ENCODE measurements at places on chromosomes 5 and 9.

DNA sequence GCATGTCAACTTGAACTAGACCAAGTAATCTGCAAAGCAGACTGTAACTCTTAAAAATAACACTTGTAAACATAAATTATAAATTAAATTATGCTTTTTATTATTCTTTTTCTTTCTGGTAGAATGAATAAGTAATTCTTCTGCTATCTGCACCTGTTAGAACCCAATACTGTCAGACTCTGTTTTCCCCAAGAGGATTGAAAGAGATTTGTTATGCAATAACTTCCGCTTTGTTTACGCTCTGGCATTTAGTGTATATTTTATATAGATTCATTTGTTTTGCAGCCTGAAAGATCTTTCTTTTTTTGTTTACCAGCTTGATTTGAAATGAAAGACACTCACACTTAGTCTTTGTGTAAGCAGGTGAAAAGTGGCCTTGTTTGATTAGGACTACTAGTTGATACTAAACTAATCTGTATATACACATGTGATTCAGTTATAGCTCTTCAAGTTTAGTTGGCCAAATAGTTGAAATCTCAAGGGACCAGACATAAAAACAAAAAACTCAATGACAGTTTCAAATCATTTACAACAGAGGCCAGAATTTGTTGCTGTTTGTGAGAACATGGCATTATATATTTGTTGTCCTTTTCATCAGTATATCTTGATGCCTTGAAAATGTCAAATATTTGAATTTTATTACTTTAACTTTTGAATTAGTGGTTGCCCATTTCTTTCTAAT is 155.8 kb downstream of the PBX3 start:
- DNase-seq: no peak

DNA sequence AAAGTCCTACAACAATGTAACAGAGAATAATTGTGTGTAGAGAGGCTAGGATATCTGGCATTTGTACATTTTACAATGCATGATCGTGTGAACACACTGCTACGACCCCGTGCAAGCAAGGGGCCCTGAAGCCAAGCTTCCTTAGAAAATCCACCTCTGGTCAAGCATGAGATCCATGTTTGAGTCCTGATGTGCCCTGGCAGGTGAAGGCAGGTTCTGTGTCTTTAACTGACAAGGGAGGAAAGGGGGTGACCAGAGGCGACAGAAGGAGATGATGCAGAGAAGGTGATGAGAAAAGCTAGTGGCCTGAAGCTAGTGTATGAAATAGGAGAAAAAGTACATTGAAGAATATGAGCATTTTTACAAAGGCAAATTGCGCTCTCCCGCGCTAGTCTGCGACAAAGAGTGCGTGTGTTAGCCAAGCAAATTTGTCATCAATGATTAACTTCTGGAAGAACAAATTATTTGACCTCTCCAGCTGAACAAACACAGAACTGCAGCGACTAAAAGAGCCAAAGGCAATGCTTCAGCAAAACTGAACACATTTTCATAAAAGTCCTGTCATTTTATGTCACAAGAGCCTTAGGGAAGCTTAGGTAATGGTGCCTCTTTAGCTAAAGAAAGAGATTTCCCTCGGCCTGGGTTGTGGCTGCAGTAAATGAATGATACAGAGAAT is 101.7 kb upstream of the DAPK1 start:
- no peak for DNase-seq

DNA sequence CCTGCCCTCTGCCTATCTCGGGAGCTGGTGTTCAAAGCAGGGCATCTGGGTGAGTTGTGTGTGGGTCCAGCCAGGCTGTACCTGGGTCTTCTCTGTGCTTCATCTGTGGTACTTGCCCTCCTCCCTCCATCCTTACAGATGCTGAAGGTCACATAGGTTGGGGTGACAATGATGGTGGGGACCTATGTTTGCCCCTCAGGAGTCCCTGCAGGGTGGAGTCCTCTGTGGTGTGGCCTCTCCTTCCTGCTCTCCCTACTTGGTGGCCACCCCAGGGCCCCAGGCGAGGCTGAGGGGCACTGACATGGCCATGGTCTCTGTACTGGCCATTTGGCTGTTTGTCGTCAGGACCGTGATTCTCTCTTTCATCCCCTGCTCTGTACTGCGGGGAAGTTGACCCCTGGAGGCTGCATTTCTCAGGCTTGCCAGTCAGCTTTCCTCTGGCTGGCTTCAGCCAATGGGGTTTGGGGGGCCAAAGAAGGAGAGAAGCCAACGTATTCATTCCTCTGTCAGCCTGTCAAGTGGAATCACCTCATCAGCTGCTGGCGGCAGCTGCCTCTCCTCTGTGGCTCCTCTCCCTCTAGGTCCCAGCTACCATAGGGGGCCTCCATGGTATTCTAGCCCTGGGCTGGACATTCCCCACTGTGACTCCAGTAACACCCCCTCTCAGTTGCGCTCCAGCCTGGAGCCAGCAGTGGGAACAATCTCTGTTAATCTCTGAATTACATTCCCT is 4.6 kb downstream of the DCANP1 start:
- DNase-seq: no peak

DNA sequence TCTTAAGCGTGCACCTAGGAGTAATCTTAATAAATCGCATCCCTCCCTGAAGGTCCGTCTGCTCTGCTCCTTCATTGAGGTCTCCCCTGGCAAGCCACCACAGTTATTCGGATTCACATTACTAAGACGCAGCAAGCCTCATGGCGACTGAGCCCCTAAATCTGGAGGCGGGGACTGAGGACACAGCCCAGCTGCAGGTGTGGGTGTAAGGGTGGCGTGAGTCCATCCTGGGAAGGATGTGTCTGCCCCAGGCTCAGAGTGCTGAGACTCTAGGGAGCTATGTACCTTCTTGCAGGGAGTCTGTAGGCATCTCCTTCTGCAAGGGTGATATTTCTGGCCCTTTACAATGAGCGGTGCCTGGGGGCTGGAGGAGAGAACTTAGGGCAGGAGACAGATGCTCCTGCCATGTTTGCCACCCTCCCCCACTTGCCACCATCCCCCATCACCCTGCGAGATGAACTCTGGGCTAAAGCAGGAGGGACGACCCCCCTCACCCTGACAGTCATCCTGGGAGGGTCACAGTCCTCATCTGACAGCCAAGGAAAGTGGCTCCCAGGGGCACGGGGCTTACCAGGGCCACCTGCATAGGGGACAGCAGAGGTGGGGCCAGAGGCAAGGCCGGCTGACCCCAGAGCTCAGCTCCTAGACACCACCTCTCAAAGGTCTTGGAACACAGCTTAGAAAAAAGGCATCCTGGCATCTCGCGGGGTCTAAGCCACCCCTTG is 76.4 kb upstream of the FCN1 start:
- no peak for DNase-seq

DNA sequence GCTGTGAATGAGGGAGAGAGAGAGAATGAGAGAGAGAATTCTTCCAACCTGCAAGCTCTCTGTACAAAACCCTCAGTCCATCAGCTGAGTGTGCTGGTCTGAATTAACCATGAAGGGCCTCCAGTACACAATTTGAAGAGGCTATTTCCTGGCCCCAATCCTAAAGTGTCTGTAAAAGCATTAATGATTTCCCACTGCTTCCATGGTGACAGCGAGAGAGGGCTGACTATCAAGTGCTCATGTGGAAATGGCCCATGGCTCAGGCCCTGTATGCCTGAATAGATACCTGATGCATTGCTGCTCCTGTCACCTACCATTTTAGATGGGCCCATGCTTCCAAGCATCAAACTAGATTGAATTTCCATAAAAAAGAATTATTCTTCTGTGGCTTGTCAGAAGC is 592.4 kb downstream of the KIF4B start:
- no peak for DNase-seq

DNA sequence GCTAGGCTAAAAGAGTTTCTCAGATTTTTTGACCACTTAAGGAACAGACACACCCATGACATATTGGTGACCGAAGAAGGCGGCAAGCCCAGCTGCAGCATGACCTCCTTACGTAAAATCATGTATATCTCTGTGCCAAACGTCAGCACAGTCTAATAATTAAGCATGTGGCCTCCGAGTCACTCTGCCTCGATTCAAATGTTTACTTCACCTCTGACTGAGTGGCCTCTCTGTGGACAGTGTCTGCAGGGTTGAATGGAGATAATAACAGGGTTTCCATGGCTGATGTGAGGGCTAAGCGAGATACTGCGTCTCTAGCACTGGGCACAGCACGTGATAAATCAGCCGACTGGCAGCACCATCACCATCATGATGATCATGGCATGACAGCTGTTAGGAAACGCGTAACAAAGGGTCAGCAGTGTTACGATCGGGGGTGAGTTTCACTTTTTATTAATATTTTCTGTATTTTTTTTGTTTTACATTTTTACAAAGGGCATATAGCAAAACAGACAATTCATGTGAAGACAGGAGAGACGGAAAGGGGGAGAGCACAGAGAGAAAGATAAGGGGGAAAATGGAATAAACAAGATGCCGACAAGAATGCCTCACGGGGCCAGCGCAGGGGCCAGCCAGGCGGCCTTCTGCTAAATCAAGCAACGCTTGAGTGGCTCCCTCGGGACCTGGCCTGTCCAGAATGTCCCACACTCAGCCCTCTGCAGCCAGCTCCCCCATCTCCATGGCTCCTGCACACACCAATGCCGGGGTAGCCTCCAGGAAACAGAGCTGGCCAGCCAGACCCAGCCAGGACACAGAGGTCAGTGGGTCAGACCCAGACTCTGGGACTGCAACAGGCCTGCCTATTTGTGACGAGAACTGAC is 60.3 kb downstream of the ADAMTS2 start:
- no peak for DNase-seq

GRCh38 chr5:89372176-89372575 is 489.2 kb upstream of the MEF2C start:
- no peak for DNase-seq

DNA sequence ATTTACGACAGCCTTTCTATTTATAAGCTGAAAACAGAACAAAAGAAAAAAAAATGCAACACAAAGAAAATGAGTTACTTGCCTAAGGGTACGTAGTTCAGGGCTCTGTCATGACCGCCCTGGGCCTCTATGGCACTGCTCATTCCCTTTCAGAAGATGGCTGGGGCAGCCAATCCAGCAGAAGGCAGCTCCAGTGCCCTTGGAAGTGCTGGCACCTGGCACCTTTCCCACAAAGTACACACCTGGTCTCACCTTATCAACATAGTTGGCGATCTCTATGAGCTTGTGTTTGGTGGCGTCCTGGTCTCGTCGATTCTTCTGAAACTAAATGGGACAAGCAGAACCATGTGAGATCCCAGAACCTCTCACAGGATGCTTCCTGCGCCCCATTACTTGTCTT is 53.2 kb downstream of the NIPAL4 start:
- no peak for DNase-seq

DNA sequence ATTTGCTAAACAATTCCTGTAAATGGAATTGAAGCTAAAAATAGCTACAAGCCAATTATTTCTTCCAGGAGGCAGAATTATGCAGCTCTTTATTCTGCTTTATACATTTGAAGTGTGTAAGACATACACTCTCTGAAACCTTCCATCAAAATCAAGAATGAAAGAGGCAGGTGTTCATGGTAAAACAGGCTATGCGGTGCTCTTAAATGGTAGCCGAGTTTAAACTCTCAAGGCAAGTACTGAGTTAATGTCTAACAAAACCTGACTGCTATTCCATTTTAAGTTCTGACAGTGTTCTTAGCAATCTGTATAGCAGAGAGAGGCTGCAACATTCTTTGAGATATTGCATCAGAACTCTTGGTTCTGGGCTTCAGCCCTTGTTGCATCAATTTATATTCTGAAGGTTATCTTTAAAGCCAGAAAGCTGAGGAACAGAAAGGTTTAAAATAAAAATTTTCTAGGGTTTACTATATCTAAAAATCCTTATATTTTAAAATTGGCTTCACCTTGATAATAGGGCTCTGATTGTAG is 248.3 kb upstream of the CCNG1 start:
- DNase-seq: no peak

- peak; percentile 36 for DNase-seq
Measured at GRCh38 chr9:132411091-132411508, 1.1 kb downstream of the CFAP77 start.

DNA sequence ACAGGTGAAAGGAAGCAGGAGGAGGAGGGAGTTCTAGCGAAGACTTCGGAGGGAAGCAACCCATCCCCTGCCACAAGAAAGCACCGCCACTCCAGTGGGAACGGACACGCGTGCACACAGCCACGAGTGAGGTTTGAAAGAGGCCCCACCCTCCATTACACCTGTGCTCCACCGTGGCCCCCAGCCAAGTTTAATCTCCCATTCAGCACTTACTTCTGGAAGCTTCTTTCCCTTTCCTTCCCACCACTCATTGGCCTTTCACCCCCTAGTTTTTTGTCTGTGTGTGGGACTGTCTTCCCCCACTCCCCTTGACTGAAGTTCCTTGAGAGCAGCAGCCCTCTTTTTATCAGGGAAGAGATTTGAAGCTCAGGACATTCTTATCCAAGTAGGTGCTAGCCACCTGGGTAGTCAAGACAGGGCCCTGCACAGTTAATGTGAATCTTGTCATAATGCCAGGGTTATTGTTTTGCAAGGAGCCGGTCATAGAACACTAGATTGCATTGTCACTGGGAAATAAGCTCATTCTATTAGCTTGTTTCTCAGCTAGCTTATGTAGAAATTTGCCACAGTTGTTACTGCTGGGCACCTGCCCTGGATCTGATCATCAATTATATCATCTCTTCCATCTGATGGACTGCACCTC is 256.0 kb downstream of the DOCK8 start:
- DNase-seq: no peak

- no peak for DNase-seq
Measured at GRCh38 chr5:176636426-176636825, 6.0 kb downstream of the EIF4E1B start.

DNA sequence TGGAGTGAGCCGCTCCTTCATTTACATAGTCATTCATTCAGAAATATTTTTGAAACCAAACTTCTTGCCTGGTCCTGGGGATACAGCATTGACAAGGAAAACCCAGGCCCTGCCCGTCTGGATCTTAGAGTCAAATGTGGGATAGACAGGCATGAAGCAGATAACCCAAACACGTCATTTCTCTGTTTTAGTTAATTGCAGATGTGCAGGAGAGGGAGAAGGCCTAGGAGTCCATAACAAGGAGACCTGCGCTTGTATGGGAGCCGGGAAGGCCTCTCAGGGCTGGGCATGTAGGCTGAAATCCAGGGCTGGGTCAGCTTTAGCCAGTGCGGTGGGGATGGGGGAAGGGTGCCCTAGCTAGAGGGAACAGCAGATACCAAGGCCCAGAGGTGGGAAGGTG is 43.3 kb downstream of the PRRX2 start:
- DNase-seq: no peak

GRCh38 chr5:130385656-130386055 is 481.4 kb downstream of the CHSY3 start:
- no peak for DNase-seq

DNA sequence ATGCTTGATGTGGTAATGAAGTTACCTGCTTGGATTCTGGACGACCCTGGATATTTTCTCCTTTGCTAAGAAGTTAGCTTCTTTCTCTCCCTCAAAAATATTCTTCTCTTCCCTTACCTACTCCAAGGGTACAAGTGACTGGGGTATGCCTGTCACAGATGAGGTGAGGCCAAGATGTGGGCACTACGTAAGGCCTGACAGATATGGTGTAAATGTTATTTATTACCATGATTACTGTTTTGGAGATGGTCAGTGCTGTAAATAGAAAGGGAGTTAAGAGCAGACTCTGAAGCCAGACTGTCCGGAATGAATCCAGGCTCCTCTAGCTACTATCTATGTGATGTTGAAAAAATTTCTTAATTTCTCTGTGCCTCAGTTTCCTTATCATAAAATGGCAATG is 1.1 kb upstream of the KIAA1958 start:
- DNase-seq: no peak
